Stimulated activated naive CD4-positive, alpha-beta T cell (primary cell): ENCODE measurements at places on chromosomes 16 and 17.

DNA sequence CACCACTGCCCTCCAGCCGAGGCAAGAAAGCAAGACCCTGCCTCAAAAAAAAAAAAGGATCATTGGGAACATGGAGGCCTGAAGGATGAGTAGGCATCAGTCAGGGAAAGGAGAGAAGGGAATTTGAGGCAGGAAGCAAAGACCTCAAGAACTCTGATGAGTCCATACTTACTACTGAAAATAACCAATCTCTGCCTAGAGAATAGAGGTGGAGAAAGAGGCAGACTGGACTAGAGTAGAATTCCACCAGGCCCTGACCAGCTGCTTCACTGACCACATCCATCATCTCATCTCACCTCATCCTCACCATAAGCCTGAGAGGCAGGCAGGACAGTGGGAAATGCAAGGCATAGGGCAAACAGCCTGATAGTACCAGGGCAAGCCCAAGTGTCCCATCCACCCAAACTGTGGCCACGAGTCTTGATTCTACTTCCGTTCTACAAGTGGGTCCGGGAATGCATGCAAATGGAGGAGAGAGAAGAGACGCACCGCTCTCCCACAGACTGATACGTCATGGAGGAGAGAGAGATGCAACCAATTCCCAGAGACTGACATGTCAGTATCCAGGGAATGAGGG is 17.1 kb downstream of the ANKRD11 start:
- DNase-seq = no peak

GRCh38 chr16:5621826-5622225 is 524.2 kb upstream of the EEF2KMT start:
- DNase-seq = no peak

- no peak for DNase-seq
Observed at GRCh38 chr17:47961406-47961805, 3.7 kb upstream of the PRR15L start.

GRCh38 chr17:43774304-43775250 is 4.2 kb downstream of the DUSP3 start:
- no peak for DNase-seq

DNA sequence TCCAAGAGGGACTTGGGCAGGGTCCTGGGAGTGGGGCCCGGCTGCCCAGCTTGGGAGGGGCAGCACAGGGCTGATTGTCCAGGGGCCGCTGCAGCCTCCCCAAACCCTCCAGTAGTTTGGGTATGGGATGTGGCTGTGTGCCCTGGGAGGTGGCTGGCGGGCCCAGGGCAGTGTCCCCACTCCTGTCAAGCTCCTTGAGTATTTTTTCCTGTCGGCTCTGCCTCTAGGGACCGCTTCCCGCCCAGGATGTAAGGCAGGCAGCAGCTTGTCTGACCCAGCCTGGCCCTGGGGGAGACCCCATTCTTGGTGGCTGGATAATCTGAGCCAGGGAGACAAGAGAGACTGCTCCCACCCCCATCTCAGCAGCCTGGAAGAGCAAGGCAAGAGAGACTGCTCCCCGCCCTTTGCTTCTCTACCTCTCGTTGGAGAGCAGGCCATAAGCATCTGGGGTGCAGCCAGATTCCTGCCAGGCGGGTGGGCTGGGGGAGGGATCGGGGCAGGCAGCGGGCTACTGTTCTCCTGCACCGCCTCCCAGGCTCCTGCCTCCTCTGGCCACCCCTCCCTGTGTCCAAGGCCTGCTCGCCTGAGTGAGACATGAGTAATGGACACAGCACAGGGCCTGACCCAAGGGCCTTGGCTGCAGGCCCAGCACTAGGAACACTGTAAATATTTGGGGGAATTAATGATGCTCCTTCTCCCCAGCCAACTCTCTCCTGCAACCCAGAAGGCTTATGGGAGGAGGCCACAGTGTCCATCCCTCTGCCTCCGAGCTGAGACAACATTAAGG is 18.4 kb upstream of the ITGA3 start:
- DNase-seq = no peak

DNA sequence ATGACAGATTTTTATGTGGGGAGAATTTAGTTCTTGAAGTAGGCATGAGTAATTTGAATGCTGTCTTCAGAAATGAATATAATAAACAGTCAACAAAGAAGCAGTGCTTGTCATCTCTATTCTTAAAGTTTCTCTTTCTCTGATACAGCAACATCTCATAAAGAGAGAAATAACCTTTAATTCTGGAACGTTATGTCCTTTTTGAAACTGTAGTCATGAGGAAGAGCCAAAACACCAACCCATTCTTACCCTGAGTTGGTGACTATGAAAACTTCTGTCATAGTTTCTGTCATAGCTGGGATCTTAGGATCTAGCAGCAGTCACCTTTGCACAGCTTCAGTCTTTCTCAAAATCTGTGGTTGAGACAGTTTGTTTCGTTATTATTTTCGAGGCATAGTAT is 15.3 kb upstream of the RASL10B start:
- no peak for DNase-seq

DNA sequence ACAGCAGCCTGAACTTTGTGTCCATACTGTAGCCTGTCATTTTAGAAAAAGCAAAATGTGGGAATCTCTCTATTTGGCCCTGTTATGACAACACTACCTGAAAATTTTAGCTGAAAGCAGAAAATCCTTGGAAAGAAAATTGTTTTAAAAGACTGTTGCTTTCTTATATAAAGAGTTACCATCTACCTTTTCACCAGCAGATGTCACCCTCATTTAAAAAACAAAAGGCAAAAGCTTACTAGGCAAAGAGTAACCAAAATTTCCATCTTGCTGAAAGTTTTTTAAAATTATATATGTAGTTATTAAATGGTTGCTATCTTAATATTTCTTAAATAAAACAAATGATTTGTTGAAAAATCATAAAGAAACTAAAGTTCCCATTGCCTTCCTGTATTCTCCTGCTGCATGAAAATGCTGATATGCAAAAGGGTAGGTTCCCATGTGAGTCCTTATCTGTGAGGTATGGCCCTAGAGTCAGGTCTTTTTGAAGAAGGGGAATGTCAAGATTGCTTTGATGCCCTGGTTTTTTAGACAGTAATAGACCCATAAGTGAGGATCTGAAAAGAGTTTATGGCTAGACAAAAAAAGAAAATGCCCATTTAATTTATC is 61.0 kb downstream of the TNRC6C start:
- DNase-seq = no peak

DNA sequence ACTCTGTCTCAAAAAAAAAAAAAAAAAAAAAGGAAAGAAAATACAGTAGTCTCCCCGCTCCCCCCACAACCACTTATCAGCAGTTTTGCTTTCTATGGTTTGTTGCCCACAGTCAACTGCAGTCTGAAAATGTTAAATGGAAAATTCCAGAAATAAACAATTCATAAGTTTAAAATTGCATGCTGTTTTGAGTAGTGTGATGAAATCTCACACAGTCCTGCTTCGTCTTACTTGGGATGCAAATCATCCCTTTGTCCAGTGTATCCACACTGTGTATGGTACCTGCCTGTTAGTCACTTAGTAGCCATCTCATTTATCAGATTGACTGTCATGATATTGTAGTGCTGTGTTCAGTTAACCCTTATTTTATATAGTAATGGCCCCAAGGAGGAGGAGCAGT is 41.5 kb downstream of the NF1 start:
- no peak for DNase-seq

- no peak for DNase-seq
Observed at GRCh38 chr17:61531223-61531622, 59.8 kb downstream of the NACA2 start.
